ENCODE measurements at places on chromosomes 6 and 20.

GRCh38 chr6:150129616-150130505, 13.0 kb upstream of the PPP1R14C start:
- no peak for DNase-seq

DNA sequence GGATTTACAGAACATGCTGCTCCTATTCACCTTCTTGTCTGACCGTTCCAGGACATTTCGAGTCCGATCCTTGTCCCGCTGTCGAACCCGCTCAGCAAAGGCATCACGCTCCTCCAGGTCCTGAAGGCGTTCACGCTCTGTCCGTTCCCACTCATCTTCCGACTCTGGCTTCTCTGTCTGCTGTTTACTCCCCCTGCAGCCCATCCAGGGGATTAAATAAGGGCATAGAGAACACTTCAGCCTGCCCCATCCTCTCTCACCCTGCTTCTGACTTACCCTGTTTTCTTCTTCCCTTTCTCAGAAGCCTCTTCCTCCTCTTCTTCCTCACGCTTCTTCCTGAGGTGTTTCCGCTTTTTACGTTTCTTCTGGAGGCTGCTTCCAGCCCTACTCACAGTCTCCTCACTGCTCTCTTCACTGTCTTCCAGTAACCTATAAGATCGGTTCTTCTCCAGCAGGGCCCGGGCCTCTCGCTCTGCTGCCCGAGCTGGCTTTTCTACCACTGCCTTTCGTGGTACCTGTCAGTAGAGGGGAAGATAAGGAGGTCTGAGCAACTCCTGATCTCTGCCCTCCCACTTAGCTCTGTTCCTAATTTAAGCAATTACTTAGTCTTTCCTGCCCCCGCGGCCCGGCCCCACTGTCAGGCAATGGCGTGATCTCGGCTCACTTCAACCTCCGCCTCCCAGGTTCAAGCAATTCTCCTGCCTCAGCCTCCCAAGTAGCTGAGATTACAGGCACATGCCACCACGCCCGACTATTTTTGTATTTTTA, 1.9 kb downstream of the DHX16 start:
- peak; percentile 53 for DNase-seq

- no peak for DNase-seq
These were observed 11.2 kb upstream of the TAGAP start for GRCh38 chr6:159056003-159056402.

DNA sequence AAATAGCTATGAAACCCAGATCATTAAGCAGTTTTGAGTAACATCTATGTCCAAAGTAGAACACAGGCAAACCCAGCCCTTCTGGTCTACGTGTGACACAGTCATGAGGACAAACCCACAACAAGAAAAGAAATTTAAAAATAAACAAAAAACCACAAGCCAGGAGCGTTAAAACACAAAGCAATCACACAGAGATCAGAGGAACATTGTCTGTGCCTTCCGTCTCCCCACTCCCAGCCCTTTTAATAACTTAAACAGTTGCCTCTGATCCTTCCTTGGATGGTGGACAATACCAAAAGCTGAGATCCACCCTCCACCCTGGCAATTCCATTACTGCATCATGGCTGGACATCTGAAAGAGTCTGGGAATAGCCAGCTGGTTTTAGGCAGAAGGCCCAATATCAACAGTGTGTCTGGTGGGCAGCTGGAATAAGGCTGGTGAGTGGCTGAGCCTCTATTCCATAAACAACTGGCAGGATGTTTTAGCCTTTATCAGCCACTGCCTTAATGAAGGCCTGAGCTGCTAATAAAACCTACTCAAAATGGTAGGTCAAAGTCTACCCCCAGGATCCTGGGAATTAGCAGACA, 15.7 kb upstream of the LAMA4 start:
- no peak for DNase-seq

GRCh38 chr20:50368813-50369224, 141.4 kb upstream of the PTPN1 start:
- peak; percentile 26 for DNase-seq

DNA sequence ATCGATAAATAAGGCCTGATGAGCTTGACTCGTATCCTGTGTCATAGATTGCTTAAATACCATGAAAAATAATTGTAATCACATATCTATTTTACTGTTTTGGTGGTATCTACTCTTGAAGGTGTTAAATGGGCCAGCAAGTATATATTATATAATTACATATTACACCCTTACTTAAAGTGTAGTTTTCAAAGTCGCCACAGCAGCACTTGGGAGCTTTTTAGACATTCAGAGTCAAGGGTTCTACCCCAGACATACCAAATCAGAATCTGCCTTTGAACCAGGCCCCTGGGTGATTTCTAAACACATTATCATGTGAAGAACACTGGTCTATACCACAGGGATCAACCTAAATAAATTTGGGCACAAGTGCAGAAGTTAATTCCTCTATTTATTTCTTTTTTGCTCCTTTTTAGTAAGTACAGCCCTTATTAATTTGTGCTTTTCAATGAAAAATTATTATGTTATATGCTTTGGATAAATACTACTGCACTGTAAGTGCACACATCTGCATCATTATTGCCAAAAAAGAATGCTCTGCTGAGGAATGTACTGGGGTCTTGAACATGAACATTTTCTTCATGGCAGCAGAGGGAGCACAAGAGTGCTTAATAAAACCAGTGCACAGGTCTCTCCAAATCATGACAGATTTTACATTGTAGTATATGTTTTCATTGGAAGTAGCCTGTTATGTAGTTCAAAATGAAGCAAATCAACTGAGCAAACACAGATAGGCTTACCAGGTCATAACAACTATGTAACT, 3.1 kb upstream of the ATXN1 start:
- peak; percentile 73 for DNase-seq

DNA sequence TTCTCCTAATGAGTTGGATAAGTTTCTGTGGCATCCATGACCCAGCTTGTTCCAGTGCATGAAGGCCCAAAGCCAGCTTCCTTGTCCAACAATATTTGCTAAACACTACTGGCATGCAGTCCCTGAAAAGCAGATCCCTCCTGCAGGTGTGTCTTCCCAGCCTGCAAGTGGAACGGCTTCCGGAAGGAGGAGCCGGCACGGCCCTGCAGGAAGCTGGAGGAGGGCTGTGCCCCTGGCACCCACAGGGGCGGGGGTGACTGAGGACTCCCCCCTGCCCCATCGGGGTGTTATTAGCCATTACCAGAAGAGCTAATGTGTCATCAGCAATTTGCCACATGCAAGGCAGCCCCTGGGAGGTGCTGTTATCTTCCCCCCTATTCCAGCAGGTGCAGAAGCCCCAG, 27.4 kb downstream of the NPEPL1 start:
- no peak for DNase-seq

- DNase-seq = no peak
These were observed 72.3 kb upstream of the IPCEF1 start for GRCh38 chr6:154428897-154429296.

- no peak for DNase-seq
These were observed 28.5 kb downstream of the REPS1 start for GRCh38 chr6:138959521-138959920.
